Right ventricle myocardium superior (tissue), 1 donor: ENCODE measurements at places on chromosomes 5 and 9.

- no peak for DNase-seq
Observed at GRCh38 chr9:15068261-15068660, 158.0 kb upstream of the FREM1 start.

GRCh38 chr5:131279204-131279603, 15.4 kb downstream of the CDC42SE2 start:
- DNase-seq: no peak

GRCh38 chr9:124216474-124217176, 41.1 kb upstream of the NEK6 start:
- peak; percentile 67 for DNase-seq

GRCh38 chr9:130303613-130304055, 38.1 kb downstream of the HMCN2 start:
- no peak for DNase-seq

DNA sequence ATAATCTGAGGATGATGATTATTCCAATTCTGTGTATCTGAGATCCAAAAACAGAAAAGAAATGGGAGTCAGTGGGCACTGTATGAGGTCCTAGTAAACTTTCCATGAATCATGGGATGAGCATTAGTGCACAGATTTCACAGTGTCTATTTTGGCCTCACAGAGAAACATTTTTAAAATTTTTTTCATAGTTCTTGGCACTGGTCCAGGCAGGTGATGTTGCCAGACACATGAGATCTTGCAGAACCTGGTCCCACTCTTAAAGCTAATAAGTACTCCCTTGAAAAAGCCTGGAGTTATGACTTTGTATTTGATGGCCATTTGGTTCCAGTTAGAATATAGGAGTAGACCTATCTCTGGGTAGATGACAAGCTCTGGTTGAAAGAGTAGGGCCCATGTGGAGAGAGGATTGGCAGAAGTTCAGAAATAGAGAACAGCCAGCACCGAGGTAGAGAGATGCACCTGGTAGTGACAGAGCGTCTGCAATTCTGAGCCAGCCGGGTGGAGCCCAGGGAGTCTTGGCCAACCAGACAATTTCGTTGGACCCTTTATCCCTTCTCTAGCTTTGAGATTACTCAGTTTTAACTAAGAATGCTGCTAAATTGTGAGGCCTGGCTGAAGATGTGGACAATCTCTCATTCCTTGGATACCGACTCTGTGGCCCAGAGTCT, 6.3 kb upstream of the TNFSF15 start:
- DNase-seq: no peak

DNA sequence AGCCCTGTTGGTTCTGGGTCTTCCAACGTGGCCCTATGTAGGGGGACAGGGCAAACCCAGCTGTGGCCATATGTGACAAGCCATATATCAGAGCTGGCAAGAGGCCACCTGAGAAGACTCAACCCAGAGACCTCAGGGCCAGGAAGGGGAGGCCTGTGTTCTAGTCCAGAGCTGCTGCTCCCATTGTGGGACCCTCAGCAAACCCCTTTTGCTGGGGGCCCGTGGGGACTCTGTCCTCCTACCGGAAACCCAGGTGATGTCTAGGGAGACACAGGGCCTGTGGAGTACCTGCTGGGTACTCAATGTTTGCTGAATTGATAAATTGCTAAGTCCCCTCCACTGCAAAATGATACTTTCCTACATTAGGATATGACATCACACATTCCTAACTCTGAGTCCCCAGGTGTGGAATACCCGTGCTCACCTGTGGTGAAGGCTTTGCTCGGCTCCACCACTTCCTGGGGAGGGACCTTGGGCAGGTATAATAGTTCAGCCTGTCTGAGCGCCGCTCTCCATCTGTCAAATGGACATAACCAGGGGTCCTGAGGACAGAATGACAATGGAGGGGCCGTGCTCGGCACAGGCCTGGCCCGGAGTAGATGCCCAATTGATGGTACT, 38.4 kb upstream of the ASS1 start:
- no peak for DNase-seq

DNA sequence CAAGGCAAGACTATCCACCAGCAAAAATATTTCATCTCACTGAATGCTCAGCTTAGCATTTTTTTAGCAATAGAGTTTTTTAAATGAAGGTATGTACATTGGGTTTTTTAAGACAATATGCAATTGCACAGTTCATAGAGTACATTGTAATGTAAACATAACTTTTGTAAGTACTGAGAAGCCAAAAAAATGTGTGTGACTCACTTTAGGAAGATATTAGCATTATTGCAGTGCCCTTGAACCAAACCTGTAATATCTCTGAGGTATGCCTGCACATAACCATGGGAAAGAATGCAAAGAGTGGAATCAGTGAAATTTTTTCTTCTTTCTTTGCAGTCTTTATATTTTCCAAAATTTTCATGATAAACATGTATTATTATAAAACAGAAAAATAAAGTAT, 1533.3 kb upstream of the WWC1 start:
- no peak for DNase-seq

- DNase-seq: no peak
Observed at GRCh38 chr5:137834498-137835049, 33.1 kb upstream of the MYOT start.

DNA sequence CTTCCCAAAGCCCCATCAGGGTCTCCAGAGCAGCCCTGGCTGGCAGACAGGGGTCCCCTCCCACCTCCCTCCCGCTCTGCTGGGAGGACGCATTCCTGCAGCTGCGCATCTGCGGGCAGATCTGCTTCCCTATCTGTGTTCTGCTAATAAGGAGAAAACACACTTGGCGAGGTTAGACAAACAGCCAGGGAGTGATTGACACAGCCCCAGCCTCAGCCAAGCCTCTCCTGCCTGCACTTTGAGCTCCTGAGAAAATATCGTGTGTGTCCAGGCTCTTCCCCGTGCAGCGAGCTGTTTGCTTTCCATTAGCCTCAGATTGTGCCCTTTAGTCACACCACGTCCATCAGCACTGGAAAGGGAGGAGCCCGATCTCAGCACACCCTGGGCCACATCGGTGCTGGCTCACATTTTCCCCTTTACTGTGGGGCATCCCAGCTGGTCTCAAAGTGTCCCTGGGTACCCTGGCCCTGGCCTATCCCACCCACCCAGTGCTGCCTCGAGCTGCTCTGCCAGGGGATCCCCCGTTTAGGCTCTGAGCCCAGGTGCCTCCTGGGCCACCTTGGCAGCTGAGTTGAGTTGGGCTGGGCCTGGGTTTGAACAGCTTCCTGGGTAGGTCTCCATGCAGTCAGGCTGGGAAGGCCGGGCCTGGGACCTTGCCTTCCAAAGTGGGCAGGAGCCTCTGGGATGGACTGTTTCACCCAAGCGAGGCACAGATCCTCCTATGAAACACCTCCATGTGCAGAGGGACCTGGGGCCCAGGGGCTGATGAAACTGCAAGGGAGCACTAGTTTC, 61.1 kb downstream of the BARX1 start:
- peak; percentile 22 for DNase-seq

DNA sequence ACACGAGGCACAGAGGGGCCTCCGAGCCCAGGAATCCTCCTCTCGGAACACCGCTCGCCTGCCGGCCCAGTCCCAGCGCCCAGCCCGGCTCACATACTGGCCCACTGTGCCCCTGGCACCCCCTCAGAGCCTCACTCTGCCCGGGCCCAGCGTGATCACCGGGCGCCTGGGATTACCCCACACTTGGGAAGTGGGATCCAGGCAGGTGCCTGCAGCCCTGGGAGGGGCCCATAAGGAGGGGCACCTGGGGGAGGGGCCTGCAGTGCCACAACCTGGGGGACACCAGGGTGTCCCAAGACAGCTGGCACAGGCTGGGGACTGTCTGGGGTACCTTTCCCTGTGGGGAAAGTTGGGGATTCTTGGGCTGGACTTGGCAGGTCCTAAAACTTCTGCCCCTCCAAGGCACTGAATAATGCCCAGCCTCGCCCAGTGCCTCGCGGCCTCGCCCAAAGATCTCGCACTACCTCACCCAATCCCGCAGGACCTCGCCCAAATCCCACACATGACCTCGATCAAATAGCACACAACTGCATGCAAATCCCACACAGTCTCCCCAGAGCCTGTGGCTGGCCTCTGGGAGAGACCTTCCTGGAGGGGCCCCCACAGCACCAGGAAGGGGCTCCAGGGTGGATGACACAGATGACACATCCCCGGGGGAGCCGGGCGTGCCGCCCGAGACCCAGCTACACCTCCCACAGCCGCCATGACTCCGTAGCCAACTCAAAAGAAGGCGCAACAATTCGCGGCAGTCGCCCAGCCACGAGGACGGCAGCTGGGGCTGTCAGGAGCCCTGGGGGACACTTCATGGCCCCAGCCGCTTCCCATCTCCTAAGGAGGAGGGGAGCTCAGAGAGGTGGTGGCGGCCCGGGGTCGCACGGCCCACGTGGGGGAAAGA, 13.7 kb downstream of the NOTCH1 start:
- no peak for DNase-seq

DNA sequence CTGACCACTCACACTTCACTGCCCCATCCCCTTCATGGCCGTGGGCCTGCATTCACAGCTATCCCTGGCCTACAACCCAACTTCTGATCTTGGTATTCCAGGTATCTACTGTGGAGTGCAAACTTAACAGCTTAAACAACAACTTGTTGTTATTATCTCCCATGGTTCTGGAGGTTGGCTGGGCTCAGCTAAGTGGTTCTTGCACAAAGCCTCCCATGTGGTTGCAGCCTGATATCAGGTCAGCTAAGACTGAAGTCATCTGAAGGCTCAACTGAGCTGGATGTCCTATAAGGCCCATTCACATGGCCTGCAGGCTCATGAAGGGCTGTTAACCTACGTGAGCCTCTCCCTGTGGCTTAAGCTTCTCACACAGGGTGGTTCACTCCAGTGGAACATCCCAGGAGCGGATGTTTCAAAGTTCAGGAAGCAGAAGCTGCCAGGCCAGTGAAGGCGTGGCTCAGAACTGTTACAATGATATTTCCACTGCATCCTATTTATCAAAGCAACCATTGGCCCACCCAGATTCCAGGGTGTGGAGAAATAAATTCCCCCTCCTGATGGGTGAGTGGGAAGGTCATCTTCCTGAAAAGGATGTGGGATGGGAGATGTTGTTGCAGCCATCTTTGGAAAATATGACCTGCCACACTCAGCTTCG, 30.0 kb upstream of the TRIO start:
- DNase-seq: peak; percentile 53

DNA sequence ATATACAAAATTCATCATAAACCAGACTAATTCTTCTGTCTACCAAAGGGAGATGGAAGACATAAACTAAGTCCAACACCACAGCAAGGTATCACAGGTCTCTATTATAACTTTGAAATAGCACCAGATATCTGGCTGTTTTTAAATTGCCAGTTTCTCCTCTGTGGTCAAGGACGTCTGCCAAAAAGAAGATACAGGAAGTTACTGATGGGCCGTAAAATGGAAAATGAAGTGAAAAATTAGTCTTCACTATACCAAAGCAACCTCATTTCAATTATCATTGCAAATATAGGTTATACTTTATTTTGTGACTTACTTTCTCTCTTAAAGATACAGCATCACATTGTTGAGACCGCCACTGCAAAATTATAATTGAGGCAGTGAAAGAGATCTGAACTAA, 225.5 kb downstream of the NDUFS4 start:
- DNase-seq: no peak

DNA sequence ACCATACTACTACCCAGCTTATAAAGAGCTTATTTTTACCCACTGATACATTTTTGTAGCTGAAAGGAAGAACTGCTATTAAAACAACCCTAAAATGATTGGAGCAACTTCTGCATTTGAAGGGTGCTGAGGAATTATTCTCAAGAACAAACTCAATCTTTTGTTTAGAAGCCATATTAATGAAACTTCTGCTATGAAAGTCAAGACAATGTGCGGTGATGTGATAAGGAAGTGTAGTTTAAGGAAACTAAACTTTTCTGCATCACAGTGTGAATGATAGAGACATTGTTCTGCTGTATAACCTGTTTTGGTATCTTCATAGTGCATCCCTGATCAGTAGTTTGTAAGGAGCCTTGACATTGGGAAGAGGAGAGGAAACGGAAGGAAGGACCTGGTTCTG, 408.5 kb downstream of the TMEM38B start:
- DNase-seq: no peak

DNA sequence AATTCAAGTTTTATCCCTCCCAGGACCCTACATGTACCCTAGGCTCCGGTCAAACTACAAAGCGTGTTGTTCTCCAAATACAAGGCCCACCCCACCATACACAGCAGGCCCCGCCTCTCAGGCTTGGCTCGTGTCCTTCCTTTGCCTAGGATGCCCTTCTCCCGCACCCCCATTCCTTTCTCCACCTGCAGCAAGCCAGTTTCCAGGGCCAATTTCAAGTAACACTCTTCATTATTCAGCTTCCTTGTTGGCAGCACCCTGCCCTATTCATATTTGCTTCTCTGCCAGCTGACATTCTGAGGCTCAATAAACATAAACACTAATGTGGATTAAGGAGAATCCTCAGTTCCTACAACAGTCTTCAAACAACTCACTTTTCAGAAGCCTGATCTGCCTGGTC, 31.7 kb downstream of the EPB41L4B start:
- no peak for DNase-seq

DNA sequence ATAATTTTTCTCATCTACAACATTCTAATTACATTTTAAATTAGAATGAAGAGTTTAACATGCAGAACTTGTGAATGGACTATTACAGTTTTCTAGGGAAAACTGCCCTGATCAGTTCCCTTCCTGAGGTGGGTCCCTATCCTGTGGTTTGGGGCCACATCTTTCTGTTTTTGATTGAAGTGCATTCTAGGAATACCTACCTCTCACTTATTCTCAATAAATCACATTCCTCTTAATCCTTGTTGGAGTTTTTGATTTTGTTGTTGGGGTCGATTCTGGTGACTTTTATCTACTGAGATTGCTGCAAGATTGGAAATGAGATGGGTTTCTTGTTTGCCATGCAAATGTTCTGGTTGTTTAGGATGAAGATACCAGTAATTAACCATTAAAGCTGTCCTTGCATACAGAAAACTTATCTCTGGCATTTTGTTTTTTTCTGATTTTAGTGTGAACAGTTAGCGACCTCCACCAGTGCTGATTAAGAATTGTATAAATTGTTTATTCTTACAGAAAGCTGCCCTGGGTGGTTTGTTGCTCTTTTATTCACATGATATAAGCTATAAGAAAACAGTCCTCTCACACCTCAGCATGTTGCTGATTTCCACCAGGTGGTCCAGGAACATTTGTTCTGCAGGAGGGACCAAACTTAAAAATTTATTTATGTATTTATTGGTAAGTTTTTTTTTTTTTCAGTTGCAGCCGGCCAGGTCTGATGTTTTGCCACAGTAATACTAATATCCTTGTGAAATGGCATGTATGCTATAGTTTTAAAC, 269.9 kb downstream of the FANCC start:
- no peak for DNase-seq
